Kasumi-1 (cell line): ENCODE measurements at places on chromosomes 7 and 10.

DNA sequence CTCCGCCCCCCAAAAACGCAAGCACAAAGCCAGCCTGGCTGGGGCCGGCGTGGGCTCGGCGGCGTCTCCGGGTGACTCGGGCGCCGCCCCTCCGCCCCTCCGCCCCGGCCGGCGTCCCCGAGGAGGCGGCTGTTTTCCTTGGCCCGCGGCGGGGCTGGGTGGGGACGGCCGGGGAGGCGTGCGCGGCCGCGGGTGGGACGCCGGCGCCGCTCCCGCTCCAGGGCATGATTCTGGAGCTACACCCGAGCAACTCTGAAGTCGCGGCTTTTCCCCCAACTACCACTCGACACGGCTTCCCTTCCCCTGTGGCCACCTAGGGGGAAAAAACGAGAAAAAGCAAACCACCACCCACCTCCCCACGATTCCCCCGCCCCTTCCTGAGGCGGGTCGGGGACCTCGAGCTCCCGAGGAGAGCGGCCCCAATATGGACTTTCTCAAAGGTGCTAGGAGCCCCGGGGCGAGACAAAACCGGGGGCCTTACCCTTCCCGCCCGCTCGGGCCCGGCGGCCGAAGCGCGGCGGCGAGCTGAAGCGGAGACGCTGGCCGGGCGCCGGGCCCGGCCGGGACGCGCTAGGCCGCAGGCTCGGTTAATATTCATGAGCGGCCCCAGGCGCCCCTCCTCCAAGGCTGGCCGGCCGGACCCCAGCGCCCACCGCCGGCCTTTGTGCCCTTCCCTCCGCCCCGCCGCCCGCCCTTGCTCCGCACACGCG lies 856 bp downstream of the ARHGAP21 start:
- peak; percentile 75 for DNase-seq

GRCh38 chr10:114087655-114088054 lies 44.0 kb downstream of the ADRB1 start:
- DNase-seq, result peak; percentile 28

DNA sequence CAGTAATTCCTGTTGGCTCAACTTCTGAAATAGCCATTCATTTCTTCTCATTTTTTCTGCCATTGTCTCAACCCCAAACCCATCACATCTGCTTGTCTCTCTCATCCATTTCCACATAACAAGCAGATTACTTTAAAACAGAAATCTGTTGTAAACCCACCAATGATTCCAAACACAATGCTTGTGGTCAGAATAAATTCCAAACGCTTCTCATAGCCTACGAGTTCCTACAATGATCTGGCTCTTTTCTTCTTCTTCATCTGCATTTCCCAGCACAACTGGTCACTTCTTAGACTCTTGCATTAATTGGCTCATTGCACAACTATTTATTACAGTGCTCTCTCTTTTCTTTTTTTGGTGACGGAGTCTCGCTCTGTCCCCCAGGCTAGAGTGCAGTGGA lies 364.1 kb downstream of the GATA3 start:
- DNase-seq, result no peak

GRCh38 chr7:49803812-49804211 lies 30.4 kb downstream of the VWC2 start:
- DNase-seq, result no peak

DNA sequence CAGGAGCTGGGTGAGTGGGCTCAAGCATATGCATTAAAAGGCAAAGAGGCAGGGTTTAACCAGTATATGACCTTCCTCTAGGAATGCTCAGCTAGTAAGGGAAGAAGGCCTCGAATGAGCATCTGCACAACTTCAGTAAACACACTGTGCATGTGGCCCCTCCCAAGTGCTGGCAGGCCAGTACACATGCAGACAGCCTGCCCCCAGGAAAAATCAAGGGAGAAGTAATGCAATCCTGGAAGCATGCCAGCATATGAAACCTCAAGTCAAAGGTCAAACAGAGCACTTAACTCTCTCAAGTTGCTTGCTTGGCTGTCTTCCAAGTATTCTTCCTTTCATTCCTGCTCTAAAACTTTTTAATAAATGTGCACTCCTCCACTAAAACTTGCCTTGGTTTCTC lies 208.4 kb downstream of the ACTR3B start:
- no peak for DNase-seq

DNA sequence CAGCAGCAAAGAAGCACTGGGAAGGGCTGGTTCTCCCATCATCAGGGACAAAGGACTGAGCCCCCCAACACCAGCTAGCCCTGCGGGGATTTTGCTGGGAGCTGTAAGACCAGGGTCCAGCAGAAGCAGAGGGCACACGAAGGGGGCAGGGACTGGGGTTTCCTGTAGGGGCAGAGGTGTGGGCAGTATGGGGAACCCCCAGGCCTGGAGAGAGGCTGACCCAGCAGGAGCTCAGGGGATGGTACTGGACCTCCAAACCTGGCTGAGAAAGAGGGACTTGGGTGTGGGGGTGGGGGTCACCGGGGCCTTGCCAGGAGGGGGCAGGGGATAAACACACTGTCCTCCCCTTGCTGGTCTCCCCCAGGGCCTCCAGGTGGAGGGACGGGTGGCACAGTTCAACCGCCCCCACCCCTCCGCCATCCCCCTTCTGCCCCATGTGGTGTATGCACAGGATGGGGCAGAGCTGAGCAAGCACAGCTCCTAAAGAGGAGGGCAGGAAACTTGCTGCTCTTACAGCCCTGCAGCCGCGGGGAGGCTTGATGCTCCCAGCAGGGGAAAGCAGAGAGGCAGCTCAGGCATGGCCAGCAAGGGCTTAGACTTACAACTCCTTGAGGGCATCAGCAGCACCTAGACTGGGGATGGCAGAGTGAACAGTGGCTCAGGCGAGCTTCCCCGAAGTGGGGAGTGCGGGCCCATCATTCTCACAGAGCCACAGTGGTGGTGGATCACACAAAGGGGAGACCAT lies 12.4 kb upstream of the RET start:
- DNase-seq, result no peak

GRCh38 chr7:113608782-113609181 lies 310.0 kb downstream of the PPP1R3A start:
- no peak for DNase-seq

DNA sequence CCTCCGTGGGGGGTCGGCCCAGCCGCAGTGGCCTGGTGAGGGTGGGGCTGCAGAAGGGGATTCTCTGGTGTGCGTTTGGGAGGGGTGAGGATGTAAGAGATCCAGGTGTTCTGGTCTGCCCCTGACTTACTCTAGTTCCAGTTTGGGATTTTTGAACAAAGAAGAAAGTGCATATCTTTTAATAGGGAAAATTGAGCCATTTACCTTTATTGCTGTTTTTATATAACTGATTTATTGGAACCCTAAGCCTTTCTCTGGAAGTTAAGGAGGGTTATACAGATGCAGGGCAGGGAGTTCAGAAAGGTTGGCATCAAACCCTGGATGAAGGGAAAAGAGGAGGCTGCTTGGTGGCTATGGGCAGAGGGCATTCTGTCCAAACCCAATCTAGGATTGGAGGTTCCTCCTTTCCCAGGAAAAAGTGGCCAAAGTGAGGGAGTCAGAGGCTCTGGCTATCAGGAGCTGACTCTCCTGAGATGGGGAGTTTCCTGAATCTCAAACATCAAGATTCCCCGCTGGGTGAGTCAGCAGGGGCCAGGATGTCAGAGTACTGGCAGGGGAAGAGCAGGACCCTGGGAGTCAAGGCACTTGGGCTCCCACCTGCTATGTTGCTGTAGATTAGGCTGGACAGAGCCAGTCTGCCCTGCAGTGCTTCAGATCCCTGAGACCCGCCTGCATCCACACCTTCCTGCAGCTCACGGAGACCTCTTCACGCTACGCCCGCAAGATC lies 67.5 kb downstream of the CLIP2 start:
- DNase-seq, result no peak
